ENCODE measurements at places on chromosomes 16 and 17. TPM values are rescaled to one million over a fixed set of nuclear protein-coding genes. Genes with fewer than 3 reads are reported as not detected.

DNA sequence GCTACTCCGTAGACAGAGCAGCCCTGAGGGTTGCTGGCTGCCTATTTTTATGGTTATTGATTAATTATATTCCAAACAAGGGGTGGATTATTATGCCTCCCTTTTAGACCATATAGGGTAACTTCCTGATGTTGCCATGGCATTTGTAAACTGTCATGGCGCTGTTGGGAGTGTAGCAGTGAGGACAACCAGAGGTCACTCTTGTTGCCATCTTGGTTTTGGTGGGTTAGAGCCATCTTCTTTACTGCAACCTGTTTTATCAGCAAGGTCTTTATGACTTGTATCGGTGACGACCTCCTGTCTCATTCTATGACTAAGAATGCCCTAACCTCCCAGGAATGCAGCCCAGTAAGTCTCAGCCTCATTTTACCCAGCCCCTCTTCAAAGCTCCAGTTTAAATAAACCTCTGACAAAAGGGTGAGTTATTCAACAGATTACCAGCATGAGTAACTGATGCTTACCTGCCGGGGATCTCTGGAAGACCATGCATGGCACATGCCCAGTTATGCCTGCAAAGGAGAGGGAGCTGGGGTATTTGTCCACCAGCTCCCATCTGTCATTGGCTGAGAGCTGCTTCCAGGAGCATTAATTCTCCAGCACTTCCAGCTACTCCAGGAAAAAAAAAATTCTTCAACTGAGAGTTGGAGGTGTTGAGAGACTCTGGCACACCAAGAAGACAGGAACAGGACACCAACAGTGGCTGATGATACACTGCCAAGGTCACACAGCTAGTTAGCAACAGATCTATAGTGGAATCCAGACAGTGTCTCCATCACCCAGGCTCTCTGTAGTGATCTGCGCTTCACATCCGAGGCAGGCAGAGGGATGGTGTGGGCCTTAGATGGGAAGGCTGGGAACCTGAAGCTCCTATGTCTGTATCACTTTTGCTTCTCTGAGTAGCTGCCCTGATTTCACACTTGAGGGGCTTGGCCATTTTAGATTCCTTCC is 36.6 kb upstream of the IL21R start:
- no peak for DNase-seq

KRTAP1-5 gene
- not detected for total RNA-seq

- peak; percentile 89 for DNase-seq
Observed at GRCh38 chr17:50149417-50150353, 792 bp downstream of the PPP1R9B start.

DNA sequence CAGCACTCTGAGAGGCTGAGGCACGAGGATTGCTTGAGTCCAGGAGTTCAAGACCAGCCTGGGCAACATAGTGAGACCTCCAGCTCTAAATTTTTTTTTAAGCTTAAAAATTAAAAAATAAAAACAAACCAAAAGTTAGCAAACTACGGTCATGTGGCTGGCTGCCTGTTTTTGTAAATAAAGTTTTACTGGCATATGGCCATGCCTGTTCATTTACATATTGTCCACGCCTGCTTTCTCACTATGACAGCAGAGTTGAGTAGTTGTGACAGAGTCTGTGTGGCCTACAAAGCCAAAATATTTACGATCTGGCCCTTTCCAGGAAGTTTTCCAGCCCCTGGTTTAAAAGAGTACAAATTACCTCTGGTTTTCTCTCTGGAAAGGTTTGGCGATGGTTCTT is 3.3 kb downstream of the SLX4 start:
- DNase-seq = no peak

DNA sequence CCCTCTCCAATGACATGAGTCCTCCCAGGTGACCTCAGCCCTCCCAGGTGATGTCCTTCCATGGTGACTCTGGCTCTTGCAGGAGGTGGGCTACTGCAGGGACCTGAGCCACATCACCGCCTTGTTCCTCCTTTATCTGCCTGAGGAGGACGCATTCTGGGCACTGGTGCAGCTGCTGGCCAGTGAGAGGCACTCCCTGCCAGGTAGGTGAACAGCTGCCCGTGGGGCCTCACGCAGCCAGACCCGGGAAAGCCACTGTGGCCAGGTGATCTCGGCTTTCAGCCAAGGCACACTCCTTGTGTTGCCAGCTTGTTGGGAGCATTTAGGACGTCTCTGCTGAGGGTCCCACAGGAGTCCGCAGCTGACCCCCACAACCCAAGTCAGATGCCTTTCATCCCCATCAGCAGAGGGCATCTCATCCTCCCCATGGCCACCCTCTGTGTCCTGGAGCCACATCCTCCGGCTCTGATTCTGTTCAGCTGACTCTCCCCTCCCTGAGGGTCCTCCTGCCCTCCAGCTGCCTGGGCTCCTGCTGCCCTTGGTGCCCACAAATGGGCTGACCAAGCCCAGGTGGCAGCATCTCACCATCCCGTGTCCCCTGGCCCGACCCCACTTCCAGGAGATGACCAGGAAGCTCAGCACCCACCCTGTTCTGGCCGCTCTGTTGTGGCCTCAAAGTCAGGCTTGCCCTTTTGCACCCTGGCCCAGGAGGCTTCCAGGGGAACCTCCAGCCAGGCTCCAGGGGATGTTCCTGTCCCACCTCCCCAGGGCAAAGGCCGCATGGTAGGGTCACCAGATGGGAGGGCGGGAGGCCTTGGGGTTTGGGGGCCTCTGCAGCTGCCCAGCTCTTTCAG is 20.1 kb downstream of the USP6 start:
- DNase-seq = no peak

DNA sequence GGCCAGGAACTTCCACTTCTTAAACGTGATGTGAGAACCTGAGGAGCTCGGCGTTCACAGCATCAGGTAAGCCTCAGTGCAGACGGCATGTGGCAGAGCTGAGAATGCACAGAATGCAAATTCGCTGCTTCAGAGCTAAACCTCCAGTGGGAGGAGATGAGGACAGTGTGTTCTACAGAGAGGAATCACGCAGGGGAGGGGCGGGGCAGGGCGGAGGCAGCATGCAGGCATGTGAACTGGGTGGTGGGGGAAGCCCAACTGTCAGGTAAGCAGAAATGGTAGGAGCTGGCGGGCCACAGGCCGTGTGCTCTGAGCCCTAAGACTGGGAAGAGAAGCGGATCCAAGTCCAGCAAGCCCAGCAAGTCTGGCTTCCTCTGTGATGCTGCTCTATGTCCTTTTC is 94.7 kb downstream of the ZNF778 start:
- DNase-seq = no peak

DNAI2 gene
- 0.22 TPM for total RNA-seq

TNFRSF13B gene
- total RNA-seq = 1.4 TPM

DNA sequence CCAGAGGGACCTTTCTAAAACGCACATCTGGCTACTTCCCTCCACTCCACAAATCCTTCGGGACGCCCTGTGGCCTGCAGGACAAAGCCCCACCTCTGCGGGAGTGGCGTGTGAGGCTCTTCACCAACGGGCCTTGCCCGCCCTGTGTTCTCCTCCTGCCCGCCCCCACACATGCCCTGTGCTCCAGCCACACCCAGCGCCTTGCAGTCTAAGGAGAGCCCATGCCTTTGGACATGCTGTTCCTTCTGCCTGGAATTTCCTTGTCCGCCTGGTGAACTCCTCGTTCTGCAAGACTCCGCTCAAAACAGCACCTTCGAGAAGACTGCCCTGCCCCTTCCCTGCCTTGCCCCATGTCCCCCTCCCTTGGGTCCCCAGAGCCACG is 7.4 kb downstream of the ELOB start:
- DNase-seq = no peak

DNA sequence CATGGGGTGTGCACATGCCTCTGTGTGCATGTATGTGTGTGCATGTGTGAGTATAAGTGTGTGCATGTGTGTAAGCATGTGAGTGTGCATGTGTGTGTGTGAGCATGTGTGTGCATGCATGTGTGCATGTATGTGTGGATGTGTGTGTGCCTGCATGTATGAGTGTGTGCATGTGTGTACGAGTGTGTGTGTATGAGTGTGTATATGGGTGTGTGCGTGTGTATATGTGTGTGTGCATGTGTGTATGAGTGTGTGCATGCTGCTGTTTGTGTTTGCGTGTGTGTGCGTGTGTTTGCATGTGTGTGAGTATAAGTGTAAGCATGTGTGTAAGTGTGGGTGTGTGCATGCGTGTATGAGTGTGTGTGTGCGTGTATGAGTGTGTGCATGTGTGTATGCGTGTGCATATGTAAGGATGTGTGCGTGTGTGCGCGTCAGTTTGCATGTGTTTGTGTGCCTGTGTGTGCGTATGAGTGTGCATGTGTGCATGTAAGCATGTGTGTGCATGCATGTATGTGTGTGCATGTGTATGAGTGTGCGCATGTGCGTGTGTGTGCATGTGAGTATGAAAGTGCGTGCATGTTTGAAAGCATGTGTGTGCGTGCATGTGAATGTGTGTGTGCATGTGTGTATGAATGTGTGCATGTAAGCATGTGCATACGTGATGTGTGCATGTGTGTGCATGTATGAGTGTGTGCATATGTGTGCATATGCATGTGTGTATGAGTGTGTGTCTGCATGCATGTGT is 8.6 kb downstream of the TPSD1 start:
- no peak for DNase-seq

GRCh38 chr17:36657763-36658490 is 56.5 kb downstream of the MRM1 start:
- peak; percentile 88 for DNase-seq

GRCh38 chr17:36755586-36755985 is 154.2 kb downstream of the MRM1 start:
- DNase-seq = no peak

GRCh38 chr17:71192848-71193247 is 928.0 kb upstream of the SOX9 start:
- no peak for DNase-seq

DNA sequence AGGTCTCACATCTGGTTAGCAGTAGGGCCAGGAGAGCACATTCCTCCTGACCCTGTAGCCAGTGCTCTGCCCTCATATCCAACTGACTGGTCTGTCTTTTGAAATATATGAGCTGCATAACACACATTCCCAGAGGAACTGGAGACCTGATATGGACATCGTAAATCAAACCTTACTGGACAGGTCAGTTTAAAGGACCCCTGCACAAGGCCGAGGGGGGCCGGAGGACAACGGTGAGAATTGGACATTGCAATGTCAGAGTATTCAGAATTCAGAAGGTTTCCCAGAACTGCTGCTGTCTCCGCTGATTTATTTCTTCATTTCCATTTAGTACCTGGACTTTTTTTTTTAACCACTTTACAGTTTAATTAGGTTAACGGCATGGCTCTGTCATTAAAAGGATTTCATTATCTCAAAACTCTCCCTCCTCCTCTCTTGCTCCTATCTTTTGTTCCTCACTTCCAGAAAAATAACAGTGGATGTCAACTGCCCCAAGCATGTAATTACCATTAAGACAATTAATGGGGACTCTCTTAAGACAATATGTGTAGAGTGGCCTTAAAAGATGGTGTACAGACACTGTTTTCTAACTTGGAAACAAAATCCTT is 4.9 kb downstream of the PMFBP1 start:
- DNase-seq = no peak

DNA sequence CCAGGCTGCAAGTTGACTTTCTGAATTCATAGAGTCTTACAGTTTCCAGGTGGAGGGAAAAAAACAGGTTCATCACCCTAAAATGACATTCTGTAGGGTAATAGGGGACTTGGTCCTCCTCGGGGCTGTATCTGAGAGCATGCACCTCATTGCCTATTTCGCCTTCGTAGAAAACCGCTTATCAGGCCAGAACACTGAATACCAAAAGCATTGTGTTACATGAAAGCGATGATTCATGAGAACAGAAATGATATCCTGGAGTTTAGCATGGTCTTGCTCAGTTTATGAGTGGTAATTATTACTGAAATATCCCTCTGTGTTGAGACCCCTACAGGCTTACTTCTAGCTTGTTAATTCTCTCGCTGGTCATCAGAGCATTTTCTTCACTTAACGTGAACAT is 61.4 kb upstream of the ARHGAP44 start:
- DNase-seq = no peak

GRCh38 chr17:33137426-33137825 is 145.8 kb downstream of the SPACA3 start:
- DNase-seq = no peak

- DNase-seq = peak; percentile 85
Observed at GRCh38 chr16:17939122-17939536, 397.4 kb downstream of the NPIPA8 start.

CCDC47 gene
- total RNA-seq = 83.1 TPM

ABCA8 gene
- total RNA-seq = 9.4 TPM

GRCh38 chr17:40460604-40460967 is 17.3 kb downstream of the IGFBP4 start:
- no peak for DNase-seq

GPR179 gene
- not detected for total RNA-seq

CEP20 gene
- total RNA-seq = 28.9 TPM

GRCh38 chr17:61568219-61569072 is 22.6 kb downstream of the NACA2 start:
- DNase-seq = no peak

HIGD1B gene
- 2.2 TPM for total RNA-seq

DNA sequence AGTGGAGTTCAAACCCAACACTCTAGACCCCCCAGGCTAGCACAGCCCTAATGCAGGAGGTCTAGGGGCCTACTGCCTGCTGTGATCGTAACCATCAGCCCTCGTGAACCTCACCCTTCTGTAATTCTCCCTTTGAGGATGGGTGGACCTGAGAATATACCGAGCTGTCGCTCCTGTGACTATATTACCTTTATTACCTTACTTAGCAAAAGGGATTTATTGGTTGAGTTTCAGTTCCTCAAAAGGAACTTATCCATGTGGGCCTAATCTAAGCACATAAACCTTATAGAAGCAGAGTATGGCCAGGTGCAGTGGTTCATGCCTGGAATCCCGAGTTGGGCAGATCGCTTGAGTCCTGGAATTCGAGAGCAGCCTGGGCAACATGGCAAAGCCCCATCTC is 19.2 kb upstream of the EMP2 start:
- DNase-seq = no peak

SLC16A5 gene
- total RNA-seq = 184 TPM

DNA sequence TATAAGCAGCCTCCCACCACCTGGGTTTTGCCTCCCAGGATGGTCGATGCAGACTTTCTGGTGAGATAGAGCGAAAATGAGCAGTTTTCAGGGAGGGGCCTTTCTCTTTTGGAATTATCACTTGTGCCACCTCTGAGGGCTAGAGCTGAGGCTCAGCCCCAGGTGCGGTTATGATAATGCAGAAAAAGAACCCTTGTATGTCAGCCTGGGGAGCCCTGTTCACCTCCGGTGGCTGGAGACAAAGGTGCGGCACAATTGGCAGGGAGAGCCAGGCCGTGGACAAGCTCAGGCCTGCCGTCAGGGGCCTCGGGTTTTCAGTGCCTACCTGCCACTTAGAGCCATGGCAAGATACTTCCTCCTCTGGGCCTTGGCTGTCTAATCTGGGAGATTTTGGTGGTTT is 4.4 kb downstream of the SCPEP1 start:
- no peak for DNase-seq

DNA sequence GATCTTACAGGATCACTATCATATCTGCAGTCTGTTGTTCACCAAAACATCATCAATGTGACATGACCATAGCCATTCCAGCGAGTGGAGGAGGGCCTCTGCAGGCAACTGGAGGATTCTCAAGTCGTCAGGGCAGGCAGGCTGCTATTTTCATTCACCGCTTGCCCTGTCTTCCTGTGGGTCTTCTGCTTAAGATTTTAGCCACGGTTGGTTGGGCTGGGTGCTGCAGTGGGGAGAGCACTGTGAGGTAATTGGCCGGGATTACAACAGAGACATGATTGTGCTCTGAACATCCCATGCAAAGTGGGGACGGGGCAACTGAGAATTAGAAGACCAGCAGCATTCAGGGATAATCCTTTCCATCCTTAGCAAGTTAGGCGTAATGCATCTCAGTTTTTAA is 245.9 kb downstream of the CPPED1 start:
- no peak for DNase-seq
